Stimulated activated naive CD4-positive, alpha-beta T cell (primary cell): ENCODE measurements at places on chromosomes 3 and 15.

GRCh38 chr3:189144645-189145044 lies 27.1 kb upstream of the TPRG1 start:
- DNase-seq: no peak

DNA sequence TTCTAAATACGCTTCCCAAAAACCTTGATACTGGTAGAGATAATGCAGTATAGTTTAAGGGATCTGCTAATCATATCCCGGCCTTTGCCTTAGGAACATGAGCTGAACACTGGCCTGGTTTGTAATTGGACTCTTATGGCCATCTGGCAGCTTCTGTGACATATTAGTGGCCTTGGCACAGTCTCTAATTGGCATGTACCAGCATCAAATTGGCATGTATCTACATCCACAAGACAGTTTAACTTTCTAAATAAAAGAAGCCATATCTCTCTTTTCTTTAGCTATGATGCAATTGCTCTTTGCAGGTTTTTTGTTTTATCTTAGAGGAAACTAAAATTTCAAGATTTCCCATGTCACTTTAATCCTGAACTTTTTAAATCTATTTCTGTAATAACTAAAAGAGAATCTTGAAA lies 44.6 kb upstream of the FILIP1L start:
- DNase-seq: no peak

- DNase-seq: no peak
Measured at GRCh38 chr3:107387555-107387954, 10.3 kb downstream of the CCDC54 start.

DNA sequence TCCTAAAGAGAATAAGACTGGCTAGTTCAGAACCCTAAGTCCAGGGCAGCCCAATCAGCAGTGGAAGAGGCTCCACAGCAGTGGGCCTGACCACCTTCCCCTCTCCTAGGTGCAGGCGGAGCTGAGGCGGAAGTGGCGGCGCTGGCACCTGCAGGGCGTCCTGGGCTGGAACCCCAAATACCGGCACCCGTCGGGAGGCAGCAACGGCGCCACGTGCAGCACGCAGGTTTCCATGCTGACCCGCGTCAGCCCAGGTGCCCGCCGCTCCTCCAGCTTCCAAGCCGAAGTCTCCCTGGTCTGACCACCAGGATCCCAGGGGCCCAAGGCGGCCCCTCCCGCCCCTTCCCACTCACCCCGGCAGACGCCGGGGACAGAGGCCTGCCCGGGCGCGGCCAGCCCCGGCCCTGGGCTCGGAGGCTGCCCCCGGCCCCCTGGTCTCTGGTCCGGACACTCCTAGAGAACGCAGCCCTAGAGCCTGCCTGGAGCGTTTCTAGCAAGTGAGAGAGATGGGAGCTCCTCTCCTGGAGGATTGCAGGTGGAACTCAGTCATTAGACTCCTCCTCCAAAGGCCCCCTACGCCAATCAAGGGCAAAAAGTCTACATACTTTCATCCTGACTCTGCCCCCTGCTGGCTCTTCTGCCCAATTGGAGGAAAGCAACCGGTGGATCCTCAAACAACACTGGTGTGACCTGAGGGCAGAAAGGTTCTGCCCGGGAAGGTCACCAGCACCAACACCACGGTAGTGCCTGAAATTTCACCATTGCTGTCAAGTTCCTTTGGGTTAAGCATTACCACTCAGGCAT lies 33.7 kb downstream of the VIPR1 start:
- peak; percentile 22 for DNase-seq

DNA sequence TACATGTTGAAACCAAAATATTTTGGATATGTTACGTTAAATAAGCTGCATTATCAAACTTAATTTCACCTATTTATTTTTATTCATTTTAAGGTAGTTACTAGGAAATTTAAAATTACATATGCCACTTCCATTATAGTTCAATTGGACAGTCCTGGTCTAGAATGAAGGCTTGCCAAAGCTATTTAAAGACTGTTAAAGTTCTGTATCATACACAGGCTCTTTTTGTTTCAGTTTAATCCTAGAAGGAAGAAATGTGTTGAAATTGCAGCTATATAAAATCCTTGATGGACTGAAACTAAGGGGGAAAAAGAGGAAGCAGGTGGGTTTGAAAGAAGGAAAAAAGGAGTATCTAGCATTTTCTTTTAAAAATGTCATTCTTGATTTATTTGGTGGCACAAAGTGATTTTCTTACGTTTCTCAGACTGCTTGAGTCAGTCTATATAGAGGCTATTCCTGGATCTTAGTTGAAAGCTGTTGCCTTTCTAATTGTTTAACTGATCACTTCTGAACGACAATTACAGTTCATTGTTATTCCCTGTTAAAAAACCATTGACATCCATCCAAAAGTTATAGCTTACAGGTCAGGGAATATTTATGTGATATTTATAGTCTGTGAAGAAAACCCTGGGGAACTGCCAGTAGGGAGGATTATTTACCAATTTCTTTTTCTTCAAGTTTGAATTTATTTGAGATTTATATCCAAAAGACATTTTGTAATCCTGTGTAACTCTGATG lies 195.0 kb downstream of the RORA start:
- no peak for DNase-seq

DNA sequence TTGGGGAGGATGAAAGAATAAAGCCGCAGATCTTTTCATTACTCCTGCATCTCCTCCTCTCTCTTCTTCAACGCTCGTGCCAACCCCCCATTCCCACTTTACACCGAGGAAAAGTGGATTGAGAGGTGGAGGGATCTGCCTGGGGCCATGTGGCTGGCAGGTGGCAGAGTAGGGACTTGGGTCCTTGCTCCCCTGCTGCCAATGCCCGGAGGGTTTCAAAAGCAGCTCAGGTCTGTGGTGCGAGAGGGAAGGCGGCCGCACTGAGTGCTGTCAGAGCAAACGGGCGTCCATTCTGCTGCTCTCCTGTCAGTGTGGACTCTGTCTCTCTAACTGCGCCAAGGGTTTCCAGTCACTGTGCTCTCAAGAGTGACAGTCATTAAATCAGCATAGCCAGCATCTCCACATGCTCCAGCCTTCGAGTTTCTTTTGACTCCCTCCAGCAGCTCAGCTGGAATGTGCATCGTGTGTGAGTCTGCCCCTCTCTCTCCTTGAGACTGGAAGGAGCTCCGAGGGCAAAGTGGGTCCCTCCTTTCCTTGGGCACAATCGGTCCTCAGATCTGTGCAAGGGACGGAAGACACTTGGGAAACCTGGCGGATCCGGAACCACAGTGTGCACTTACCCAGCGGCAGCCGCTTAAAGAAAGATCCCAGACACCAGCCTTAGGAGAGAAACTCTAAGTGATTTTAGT lies 68.6 kb downstream of the VGLL4 start:
- DNase-seq: no peak

GRCh38 chr3:139427283-139428060 lies 38.0 kb upstream of the COPB2 start:
- DNase-seq: no peak

- DNase-seq: no peak
Measured at GRCh38 chr3:112074616-112075497, 11.3 kb upstream of the C3orf52 start.

DNA sequence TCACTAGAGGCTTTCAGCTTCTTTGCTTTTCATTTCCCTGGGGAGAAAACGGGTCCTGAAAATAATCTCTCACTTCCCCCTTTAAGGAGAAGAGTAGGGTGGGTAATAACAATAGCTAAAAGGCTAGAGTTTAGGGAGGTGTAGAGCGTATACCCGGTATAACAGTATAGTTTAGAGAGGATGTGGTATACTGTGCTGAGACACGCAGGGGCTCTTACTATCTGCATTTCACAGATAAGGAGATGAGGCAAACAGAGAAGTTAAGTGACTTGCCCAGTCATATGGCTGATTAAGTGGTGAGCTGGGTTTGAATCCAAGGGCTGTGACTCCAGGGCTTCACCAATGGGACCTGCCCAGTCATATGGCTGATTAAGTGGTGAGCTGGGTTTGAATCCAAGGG lies 15.0 kb upstream of the KCNMB3 start:
- DNase-seq: no peak

GRCh38 chr3:70583682-70584081 lies 271.2 kb upstream of the MDFIC2 start:
- DNase-seq: no peak

DNA sequence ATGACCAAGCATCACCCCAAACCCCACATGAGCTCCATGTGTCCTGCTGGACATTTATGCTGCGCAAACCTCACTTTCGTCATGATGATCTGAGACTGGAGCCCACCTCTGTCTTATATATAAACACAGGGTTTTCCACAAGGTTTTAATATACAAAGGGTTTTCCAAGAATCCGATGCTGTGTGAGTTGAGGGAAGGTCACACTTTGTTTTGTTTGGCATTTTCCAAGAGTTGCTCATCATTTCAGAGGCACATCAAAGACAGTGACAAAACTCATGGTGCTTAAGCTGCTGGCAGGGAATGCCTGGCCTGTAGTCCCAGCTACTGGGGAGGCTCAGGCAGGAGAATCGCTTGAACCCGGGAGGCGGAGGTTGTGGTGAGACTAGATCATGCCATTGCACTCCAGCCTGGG lies 20.0 kb downstream of the EFCC1 start:
- DNase-seq: no peak

GRCh38 chr3:178320456-178321351 lies 215.5 kb upstream of the KCNMB2 start:
- DNase-seq: no peak

- DNase-seq: no peak
Measured at GRCh38 chr3:175456466-175456865, 597.3 kb downstream of the NAALADL2 start.
